Urinary bladder (tissue), 4 donors: ENCODE measurements at places on chromosomes 16 and 17. TPM values are rescaled to one million over a fixed set of nuclear protein-coding genes. Genes with fewer than 3 reads are reported as not detected.

The RHBDL1 gene
- 0.95 TPM for total RNA-seq

- no peak for DNase-seq
These were observed 9.0 kb downstream of the GALK1 start for GRCh38 chr17:75755990-75756389.

- DNase-seq, result no peak
These were observed 15.9 kb downstream of the CHAD start for GRCh38 chr17:50452630-50453300.

The JPH3 gene
- total RNA-seq, result 0.95 TPM

The MOSMO gene
- total RNA-seq, result 33.2 TPM

GRCh38 chr17:46262271-46262670 lies 32.7 kb upstream of the LRRC37A start:
- no peak for DNase-seq

The MFAP4 gene
- 123 TPM for total RNA-seq

DNA sequence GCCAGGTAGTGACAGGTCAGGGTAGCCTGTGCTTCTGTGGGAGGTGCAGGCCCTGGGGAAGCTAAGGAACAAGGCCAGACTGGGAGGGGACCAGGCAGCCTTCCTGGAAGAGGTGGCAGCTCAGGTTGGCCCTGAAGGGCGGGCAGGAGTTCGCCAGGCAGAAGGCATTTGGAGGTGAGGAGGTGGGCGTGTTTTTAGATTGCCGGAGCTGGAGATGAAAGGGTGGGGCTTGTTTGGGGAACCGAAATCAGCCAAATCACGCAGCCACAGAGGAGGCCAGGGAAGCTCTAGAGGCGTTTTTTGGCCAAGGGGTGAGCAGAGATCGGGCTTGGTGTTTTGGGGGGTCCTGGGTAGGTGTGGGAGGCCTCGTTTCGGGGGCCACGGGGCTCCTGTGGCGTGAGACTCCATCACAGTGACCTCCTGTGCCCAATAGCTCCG lies 7.6 kb downstream of the ADCY7 start:
- no peak for DNase-seq

DNA sequence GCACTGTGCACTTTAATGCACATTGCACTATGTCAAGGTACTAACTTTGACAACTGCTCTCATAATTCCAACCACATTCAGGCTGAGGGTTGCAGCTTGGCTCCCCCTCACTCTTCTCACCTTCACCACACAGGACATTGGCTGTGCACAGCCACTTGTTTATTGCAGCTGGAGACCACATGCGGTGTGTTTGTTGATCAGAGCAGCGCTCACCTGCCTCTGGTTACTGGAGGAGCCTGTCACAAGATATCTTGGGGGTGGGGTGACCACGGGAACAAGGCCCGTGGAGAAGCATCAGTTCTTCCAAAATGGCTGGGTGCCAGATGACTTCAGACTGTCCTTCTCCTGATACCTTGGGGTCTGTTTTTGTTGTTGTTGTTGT lies 10.6 kb upstream of the CCL5 start:
- DNase-seq, result no peak

DNA sequence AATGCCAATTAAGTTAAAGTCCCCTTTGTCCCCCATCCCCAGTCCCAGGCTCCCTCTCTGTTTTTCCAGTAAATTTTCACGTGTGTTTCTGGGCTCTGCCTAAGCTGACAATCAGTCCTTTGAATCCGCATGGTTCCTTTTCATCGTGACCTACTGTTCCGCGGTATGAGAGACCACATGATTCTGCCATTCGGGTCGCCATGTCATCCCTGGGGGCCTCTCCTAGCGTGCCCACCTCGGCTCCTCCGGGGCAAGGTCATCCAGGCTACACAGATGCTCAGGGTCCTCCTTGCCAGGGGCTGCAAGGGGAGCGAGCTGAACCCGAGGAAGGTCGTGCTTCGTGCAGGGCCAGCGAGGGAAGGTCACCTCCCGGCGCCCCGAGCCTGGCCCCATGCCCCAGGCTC lies 157.6 kb downstream of the RAB11FIP4 start:
- DNase-seq, result no peak

DNA sequence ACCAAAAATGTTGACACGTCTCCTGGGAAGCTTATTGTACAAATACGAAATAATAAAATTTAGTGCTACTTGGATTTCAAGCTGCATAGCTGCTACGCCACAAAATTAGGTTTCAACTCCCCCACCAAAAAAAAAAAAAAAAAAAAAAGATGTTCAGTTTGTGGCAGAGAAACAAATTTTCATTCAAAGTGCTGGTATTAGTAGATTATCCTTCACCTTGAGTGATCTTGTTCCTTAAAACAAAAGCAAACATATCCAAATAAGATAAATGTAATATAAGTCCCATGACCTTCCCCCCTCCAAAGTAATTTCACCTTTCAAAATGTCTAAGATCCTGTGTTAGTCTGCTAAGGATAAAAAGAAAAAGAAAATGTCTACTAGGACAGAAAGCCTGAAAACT lies 2.2 kb downstream of the TOB1 start:
- DNase-seq, result no peak

DNA sequence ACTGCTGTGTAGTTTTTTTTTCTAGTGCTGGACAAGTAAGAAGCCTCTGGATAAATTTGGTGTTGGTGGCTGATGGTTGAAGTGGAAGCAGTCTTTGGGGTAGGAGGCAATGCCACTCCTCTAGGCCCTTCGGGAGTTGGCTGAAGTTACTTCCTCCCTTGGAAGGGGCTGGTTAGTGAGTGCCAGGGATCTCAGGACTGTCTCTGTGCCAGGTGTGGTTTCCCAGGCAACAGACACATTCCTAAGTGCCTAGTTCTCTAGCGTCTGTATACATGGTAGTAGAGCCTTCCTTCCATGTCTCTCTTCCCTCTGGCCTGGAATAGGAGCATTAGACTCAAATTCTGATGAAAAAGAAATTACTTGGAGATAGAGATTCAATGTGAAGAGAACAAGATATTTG lies 15.3 kb downstream of the TMEM98 start:
- DNase-seq, result no peak

- DNase-seq, result no peak
These were observed 12.2 kb downstream of the MNT start for GRCh38 chr17:2388683-2389055.

The STX1B gene
- 0.74 TPM for total RNA-seq

The KRTAP2-3 gene
- not detected for total RNA-seq

DNA sequence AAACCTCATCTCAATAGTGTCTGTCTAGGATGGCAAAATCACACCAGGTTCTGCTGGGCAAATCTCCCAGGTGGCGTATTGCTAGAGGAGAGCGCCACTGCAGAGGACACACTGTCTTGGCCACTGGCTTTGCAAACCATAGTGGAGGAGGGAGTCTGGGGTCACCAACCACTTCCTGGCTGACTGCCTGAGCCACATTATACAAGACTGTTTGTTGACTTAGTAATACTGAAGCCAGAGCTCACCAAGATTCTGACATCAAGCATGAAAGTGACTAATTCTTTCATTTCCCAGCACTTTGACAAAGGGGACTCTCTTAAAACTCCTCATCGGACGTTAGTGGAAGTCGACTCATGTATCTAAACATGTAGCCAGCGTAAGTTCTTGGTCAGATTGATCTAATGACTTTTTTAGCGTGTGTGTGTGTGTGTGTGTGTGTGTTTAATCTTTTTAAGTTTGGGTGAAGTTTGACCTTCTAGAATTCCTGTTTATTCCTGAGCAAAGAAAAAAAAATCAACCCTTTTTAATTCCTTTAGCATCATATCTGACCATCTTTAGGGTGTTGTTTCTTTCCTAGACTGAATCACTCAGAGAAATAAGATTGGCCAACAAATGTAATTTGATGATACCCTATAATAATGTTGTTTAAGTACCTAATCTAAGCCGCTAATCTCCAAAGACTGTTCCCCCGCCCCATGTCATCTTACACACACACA lies 13.7 kb downstream of the PITPNC1 start:
- peak; percentile 46 for DNase-seq

The NUPR1 gene
- 4.1 TPM for total RNA-seq

The OR1F1 gene
- not detected for total RNA-seq

DNA sequence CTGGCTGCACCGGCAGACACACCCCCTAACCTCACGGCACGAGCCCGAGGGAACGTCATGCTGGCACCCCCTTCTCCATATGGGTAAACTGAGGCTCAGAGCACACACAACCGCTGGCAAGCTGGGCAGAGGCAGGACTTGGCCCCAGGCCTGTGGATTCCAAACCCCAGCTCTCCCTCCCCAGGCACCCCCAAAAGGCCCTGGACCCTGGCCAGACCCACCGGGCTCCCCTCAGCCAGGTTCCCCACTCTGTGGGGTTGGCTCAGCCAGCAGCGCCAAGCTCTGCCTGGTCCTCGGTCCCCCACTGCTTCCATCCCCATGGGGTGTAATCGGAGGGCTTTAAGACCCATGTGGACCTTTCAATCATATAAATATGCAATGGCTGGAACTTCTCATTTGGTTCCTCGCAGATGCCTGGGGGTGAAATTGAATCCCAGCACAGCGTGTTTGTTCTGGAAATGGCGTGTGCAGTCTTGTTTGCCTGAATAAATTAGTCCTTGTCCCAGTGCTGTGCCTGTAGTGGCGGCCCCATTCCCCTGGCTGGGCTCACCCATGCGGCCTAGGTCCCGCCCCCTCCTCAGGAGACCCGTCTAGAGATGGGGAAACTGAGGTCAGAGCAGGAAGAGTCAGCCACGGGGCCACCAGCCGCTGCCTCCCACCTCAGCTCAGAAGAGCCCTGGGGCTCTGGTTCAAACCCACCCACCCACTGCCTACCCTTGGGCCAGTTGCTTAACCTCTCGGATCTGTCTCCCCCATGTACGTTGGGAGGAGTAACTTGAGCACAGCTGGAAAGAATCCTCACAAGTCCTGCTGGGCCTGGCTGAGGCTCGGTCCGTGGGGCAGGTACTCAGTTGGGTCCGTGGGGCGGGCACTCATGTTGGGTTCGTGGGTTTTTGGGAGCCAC lies 57.3 kb downstream of the ZFPM1 start:
- no peak for DNase-seq

The CENPX gene
- total RNA-seq, result 19.1 TPM

- no peak for DNase-seq
These were observed 10.3 kb upstream of the NAGPA start for GRCh38 chr16:5044011-5044540.

GRCh38 chr16:73383195-73383987 lies 335.5 kb upstream of the ZFHX3 start:
- no peak for DNase-seq

DNA sequence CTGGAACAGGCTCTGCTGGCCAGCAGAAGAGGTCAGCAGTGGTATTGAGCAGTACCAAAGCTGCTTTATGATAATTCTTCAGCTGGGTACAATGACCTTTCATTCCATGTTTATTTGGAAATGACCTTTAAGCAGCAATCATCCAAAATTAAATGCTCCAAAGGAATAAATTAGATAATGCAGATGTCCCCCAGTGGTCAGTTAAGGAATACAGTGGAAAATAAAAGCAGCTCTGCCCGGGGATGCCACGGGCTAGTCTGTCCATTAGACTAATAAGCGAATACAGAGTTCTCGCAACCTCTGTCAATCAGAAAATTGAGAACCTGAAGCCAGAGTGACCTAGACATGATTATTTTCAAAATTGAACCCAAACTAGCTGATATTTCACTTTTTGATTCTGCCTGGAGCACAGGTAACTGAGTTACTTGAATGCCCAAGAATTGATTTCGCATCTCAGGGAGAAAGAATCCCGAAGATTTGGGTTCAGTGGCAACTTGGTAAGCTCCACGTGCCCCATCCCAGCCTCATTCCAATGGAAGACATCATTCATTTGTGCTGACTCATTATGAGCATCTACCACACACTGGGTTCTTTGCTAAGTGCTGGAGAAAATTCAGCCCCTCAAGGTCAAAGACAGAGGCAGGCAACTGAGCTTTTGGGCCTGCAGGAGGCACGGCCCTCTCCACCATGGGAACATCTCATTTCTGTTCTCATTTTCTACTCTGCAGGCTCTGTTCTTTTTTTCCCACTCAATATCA lies 34.4 kb upstream of the SLC39A11 start:
- DNase-seq, result no peak

The PRRT2 gene
- total RNA-seq, result 7.9 TPM

- DNase-seq, result no peak
These were observed 24.1 kb downstream of the GNPTG start for GRCh38 chr16:1375741-1376410.
